ENCODE measurements at places on chromosomes 2 and 18.
A peak's percentile ranks its signal among the peaks of the same experiment; 100 is the strongest.

- DNase-seq, result peak; percentile 4
Measured at GRCh38 chr2:130251535-130251872, 53.3 kb upstream of the TUBA3E start.

DNA sequence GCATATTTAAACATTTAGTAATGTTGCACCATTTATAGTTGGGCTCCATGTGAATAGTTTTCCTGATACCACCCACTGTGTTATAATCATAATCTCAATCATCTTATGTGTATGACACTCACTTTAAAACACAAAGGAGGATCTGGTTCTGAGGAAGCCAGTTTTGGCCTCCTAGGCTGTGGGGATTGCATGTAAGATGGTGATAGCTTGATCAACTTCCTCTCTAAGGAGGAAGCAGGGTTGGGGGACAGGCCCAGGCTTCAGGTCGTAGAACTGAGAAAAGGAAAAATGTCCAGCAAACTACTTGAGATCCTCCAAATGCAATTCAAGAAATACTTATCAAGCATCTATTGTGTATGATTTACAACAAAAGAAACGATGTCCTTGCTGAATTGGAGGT lies 4.9 kb upstream of the PPM1B start:
- DNase-seq, result no peak

DNA sequence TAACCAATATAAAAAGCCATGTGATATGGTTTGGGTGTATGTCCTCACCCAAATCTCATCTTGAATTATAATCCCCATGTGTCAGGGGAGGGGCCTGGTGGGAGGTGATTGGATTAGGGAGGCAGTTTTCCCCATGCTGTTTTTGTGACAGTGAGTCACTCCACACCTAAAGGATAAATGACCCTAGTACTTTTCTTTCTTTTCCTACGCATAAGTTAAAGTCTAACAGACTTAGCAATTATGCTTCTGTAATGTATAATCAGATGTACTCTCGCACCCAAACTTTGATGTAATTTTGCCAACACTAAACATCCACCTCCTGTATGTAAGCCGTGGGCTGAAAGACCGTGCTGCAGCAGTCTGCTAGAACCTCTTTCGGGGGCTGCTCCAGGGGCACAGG lies 97.2 kb upstream of the DSEL start:
- DNase-seq, result no peak

GRCh38 chr18:67845035-67845434 lies 328.5 kb upstream of the DSEL start:
- DNase-seq, result no peak

GRCh38 chr2:953975-954686 lies 3.5 kb downstream of the SNTG2 start:
- no peak for DNase-seq

GRCh38 chr2:64649013-64649484 lies 4.7 kb downstream of the SERTAD2 start:
- DNase-seq, result no peak

GRCh38 chr18:24228667-24229041 lies 89.8 kb downstream of the CABYR start:
- no peak for DNase-seq

DNA sequence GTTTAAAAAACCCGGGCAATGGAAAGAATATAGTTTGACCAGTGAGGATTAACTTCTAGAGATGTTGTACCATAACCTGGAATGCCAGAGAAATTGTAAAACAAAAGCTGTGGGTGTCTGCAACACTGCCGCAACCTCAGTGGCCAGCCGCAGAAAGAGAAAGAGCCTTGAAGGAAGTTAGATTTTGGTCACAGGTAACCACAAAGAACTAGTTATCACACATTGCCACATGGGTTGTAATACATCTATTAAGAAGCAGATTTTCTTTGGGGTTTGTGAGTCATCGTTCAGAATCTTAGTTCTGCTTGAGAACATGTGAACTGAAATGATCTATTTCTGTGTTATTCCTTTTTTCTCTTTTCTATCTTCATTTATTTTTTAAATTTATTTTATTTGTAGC lies 222.9 kb upstream of the AGAP1 start:
- DNase-seq, result no peak

DNA sequence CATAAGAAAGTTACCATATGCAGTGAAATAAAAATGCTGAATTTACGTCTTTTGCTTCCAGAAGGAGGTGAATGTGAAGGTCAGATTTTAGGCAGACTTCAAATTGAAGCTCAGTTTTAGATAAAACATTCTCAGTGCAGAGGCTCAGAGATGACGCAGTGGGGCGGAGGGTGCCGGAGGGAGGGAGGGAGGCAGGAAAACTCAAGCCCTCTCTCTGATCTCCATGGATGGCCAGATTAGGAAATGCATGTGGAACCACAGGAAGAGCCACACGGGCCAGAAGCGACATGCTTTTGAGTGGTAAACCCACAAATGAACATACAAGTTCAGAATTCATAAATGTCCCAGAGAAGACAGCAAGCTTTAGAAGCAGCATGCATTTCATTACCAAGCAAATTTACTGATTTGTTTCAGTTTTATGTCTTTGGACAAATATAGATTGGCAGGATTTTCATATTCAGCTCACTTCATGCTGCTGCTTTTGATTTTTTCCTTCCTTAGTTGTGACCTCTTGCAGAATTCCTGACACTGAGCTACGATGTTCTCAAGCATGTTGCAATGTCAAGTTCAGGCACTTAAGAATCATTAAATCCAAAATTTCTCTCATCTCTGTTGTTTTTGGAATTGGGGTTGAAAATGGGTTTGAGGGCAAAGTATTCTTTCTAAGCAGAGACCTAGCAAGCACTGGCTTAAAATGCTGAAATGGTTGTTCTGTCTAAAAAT lies 29.7 kb upstream of the APCDD1 start:
- no peak for DNase-seq

DNA sequence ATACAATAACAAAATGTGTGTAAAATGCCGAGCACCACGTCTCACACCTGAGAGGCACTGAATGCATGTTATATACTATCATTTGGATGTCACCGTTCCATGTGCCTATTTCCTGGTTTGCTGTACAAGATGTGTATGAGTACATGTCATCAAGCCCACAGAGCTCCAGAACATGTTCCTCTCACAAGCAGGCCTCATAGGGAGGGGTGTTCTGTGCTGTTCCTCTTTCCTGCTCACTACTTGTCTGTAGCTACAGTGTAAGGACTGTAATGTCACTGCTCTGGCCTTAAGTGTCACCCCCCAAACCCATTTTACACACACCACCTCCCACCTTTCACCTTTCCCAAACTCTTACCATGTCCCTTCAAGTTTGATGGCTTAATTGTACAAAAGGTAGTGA lies 1.8 kb downstream of the AFF3 start:
- DNase-seq, result no peak

GRCh38 chr2:105812180-105813044 lies 67.7 kb downstream of the NCK2 start:
- peak; percentile 47 for DNase-seq

- no peak for DNase-seq
Measured at GRCh38 chr18:5770176-5770575, 125.1 kb downstream of the TMEM200C start.

- no peak for DNase-seq
Measured at GRCh38 chr2:96209729-96210085, 1.1 kb upstream of the STARD7 start.

GRCh38 chr2:98502556-98503335 lies 58.1 kb downstream of the INPP4A start:
- DNase-seq, result no peak

DNA sequence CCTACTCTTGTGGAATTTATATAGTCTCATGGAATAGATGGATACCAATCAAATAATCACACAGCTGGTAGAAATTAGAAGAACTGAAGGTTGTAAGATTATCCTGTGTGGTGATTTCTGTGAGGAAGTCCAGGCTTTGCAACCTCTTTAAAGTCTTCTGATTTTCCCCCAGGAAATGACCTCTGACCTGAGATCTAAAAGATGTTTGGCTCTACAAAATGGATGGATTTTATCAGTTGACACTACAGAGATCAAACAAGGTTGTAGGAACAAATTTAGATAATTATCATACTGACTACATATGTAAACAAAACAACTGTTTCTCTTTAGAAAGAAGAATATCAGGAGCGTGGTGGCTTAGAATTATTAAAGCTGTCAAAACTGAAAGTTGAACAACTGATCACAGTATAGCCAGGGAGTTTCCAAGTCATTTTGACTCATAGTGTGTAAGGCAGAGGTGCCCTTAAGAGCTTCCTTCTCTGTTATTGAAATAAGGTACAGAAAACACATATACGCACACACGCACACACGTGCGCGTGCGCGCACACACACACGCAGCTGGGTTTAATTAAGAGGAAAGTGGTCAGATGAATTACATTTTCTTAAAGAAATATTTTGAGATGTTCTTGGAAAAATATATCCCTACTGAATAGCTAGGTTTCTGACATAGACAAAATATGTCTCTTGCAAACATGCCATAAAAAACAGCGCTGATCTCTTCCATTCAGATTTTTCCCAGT lies 35.5 kb upstream of the PELI1 start:
- DNase-seq, result no peak

DNA sequence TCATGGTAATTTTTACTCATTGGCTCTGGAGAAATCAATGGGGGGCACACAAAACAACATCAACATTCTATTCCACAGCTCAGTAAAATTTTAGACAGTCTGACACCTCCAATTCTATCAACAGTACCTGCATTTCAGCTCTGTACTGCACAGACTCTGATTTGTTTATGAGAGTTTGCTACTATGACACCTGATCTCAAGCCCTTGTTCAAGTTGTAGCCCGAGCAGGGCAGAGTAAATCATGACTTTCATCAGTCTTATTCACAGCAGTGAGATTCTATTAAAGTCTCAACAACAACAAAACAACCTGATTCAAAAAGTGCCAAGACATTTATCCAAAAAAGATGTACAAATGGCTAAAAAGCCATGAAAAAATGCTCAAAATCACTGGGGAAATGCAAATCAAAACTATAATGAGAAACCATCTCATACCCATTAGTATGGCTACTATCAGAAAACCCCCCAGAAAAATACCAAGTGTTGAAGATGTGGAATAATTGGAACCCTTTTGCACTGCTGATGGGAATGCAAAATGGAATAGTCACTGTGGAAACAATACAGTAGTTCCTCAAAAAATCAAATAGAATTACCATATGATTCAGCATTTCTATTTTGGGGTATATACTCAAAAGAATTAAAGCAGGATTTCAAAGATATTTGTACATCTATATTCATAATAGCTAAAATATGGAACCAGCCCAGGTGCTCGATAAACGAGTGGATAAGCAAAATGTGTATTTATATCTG lies 71.7 kb upstream of the RBMS1 start:
- no peak for DNase-seq

- DNase-seq, result no peak
Measured at GRCh38 chr2:12271589-12271984, 445.1 kb upstream of the TRIB2 start.

GRCh38 chr18:13131283-13131682 lies 87.3 kb upstream of the LDLRAD4 start:
- no peak for DNase-seq

DNA sequence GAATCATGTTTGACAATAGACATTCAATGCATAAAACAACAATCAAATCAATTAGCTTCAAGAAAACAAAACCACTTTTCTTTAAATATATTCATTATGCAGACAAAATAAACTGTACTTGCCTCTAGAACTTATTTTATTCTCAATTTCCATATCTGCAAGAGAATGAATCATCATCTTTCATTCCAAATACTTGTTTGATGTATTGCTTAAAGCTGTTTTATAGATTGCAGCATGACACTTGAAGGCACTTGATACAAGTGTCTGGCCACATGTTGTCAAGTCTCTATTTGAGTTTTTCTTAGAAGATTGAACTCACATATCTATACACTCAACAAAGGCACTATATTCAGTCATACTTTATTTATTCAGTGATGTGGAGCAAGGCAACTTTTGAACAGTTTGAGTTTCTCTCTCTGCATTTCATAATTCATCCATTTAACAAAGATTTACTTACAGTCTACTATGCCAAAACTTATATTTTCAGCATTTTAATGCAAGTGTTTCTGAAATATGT lies 38.7 kb upstream of the DDX18 start:
- no peak for DNase-seq

DNA sequence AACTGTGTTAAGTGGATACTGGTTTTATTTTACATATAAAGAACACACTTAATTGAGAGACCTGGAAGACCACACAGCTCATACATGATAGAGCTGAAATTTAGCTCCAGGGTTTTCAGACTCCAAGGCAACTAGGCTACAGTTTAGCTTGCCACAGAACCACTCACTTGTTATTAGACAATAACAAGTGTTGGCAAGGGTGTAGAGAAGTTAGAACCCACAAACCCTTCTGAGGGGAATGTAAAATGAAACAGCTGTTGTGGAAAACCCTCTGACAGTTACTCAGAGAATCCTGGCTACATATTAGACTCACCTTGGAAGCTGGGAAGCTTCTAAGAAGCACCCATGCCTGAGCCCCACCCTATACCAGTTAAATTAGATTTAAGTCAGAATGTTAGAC lies 75.3 kb downstream of the MAP3K20 start:
- DNase-seq, result no peak

- DNase-seq, result no peak
Measured at GRCh38 chr2:566379-567313, 110.6 kb downstream of the TMEM18 start.

DNA sequence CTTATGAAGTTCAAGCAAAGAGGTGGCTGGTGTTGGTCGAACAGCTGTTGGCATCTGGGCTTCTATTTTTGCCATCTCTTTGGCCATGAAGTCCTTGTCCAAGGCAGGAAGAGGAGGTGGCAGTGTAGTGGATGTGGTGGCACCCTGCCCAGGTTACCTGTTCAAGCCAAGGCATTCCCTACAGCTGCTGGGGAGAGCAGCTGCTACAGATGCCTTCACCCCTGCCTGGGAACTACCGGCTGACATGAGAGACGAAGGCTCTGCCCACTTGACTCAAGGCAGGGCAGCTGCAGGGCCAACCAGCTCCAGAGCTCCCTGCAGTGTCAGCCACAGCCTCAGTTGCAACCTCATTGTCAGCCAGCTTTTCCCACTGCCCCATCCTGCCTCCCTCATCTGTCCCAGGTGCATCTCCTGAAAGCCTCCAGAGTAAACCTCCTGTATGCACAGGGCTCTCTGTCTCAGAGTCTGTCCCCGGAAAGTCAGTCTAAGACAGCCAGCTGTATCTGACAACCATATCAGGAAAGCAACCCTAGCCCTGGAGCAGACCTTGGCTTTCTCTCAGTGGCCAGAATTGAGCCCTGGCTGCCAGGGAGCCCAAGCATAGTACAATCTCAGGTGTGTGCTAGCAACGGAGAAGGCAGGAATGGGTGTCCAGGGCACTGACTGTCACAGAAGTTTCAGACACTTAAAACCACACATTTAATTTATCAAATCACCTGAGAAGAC lies 115.9 kb downstream of the RPIA start:
- no peak for DNase-seq

GRCh38 chr18:55633032-55633431 lies 45.0 kb upstream of the TCF4 start:
- no peak for DNase-seq

GRCh38 chr2:105385731-105386540 lies 12.9 kb downstream of the FHL2 start:
- DNase-seq, result no peak

GRCh38 chr2:241491549-241492173 lies 16.7 kb downstream of the STK25 start:
- no peak for DNase-seq

GRCh38 chr2:55102056-55102812 lies 52.0 kb upstream of the RTN4 start:
- DNase-seq, result no peak

GRCh38 chr2:96315400-96316071 lies 9.6 kb upstream of the ITPRIPL1 start:
- DNase-seq, result no peak
